ENCODE measurements at places on chromosomes 3 and 15.
A peak's percentile ranks its signal among the peaks of the same experiment; 100 is the strongest.

DNA sequence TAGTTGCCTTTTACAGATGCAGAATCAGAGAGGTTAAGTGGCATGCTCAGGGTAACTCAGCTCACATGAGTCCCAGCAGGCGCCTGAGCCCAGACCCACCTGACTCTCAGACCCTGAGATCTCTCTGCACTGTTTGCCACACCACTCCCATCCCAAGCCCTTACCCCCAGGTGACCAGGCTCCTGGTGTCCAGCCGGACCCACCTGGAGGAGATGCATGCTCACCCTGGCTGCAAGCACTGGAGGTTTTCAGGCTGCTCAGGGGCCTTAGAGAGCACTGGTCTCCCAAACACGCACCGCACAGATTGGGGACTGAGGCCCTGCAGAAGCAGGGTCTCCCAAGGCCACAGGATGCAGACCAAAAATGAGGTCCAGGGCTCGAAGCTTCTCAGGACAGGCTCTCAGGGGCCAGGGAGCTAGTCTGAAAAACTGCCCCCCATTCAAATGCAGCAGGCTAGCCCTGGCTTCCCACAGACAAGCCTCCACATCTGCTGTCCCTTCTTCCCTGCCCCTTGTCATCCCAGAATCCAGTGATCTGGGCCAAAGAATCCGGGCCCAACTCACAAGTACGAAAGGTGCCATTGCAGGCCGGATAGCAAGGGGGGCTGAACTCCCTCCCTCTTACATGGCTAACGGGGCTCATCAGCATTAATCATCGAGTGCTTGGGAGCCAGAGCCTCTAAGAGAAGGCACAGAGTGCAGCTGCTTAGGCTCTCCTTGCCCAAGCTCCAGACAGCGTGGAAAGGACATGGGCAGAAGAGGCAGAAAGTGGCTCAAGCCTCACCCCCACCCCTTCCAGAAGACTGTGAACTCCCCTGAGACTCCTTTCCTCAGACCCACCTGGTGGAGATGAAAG lies 90.2 kb upstream of the PRR20G start:
- DNase-seq = no peak

DNA sequence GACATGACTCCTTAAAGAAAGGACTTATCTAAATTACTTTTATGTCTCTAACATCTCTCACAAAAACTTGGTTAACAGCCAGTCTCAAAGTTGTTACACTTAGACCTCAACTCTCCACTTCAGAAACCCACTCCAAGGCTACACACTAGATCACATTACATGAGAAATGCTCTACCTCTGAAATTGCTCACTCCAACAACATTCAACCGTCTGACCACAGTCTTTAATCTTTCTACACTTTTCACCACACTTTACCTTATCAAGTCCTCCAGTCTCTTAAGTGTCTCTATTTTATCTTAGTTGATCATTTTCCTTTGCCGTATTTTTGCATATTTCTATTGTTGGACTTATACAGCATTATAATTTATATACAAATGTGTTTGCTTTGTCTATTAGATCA lies 5.8 kb downstream of the SLC12A6 start:
- DNase-seq = no peak

GRCh38 chr3:37053753-37054152 lies 60.4 kb downstream of the MLH1 start:
- no peak for DNase-seq

DNA sequence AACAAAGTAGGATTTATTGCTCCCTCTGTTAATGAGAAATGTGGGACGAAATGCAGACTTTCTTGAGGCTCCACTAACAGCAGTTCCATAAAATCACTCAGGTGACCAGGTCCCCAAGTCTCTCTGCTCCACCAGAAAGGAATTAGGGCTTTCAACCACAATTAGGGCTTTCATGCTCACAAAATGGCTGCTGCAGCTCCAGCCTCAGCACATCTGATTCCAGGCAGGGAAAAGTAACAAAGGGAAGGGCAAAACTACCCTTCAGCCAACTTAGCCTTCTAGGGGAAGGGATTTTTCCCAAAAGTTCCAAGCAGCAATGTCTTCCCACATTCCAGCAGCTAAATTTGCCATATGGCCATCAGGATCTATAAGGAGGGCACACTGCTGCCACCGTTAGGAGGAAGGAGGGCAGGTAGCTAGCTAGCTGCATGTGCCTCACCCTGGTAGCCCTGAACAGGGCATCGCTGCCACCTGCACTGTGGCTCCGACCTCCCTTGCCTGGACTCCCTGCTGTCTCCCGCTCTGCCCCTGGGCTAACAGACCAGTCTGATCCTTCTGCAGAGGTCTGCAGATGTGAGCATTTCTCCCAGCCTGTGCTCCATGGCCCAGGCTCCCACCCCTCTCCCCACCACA lies 12.8 kb downstream of the CFAP100 start:
- no peak for DNase-seq

GRCh38 chr3:183844606-183845005 lies 19.2 kb upstream of the MAP6D1 start:
- DNase-seq = peak; percentile 14

GRCh38 chr15:89999676-90000185 lies 1.4 kb upstream of the ZNF710 start:
- DNase-seq = no peak

GRCh38 chr15:42090781-42091180 lies 3.6 kb downstream of the PLA2G4D start:
- DNase-seq = no peak

GRCh38 chr3:119485563-119485962 lies 12.8 kb upstream of the TIMMDC1 start:
- no peak for DNase-seq

DNA sequence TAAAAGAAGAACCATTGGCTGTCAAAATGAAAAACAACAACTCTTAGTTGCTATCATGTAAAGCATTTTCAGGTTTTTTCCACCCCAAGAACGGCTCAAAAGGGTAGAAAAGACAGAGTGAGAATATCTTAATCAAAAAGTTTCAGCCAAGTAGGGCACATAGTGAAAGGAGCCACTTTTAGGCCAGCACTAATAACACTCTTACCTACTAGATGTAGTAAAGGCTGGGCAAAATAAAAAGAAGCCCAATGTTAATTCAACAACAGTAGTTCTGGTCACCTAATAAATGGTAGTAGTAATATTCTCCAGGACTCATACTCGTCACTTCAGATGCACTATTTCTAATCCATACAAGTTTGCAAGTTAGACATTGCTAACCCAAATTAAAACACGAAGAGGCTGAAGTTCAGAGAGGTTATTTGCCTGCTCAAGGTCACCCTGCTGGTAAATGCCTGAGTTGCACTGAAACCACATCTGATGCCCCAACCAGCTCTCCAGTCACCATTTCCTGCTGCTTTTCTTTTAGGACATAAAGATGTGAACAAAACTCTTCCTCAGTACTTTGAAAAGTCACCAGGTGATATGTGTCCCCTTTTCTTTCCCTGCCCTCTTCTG lies 7.5 kb downstream of the GOLIM4 start:
- no peak for DNase-seq

DNA sequence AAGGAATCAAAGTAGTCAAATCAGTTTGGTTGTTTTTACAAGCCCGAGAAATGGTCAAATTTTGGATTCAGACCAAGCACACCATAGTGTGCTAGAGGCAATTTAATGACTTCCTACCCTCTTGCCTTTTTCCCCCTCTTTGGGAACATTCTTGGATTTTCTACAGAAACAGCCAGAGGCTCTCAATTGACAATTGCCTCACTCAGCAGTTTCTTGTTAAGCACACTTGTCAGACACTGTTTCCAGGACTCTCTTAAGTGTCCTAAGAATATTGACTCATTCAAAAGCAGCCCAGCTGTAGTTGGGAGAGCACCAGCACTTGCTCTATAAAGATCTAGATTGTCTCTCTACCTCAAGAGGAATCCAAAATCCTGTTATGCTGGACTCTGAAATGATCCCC lies 1.5 kb upstream of the SLC35G2 start:
- no peak for DNase-seq

All from glomerular endothelial cell (primary cell).